ENCODE measurements at places on chromosomes 7 and 10. TPM values are rescaled to one million over a fixed set of nuclear protein-coding genes. Genes with fewer than 3 reads are reported as not detected.

- no peaks in the 10 kb centered on the region for H3K4me1 ChIP-seq
- no peak for DNase-seq
- H3K27me3 ChIP-seq = no peaks in the 10 kb centered on the region
These were observed 40.8 kb downstream of the GRK5 start for GRCh38 chr10:119248184-119248583.

DNA sequence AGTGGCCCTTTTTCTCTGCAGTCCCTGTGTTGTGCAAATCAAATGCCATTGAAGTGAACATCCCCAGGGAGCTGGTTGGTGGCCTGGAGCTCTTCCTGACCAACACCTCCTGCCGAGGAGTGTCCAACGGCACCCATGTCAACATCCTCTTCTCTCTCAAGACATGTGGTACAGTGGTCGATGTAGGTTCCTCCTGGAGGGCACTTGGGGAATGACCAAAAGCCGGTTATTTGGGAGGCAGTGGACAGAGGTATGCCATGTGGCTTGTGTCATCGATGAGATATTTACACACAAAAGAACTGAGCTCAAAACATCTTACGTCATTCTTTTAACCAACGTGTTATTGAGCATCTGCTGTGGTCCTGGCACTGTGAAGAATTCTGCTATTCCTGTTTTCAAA is 19.7 kb downstream of the OIT3 start:
- H3K4me3 ChIP-seq = no peak overlapping the region
- no peak for DNase-seq
- H3K36me3 ChIP-seq = no peaks in the 10 kb centered on the region
- H3K27ac ChIP-seq = no peak overlapping the region
- no peaks in the 10 kb centered on the region for H3K4me1 ChIP-seq
- H3K27me3 ChIP-seq = no peaks in the 10 kb centered on the region

DNA sequence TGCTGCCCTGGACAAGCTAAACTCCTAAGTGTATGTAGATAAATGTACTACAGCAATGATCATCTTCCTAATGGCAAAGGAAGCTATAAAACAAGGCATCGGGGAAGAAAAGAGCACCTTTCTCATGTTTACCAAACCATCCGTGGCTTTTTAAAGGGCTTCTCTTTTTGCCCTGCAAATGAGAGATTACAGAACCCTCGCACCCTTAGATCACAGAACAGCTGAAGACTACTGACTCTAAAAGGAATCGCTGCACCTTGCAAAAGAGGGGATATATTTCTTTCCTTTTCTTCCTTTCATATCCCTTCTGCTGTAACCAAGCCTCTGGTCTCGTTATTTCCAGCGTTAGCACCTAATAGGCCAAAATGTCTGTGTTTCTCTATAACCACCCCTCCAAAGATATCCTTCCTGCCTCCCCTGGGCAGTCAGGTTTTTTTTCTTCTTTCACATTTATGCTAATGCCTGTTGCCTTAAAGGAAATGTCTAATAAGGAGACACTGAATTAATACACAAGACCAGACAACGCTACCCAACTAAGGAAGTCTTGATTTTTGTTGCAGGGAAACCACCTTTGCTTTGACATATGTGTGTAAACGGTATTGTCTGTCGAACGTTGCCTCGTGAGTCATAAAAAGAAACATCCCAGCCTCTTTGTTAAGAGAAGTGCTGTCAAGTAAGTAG is 10.5 kb downstream of the ST8SIA6 start:
- no peak for DNase-seq
- no peaks in the 10 kb centered on the region for H3K36me3 ChIP-seq
- no peak overlapping the region for H3K27ac ChIP-seq

GRCh38 chr10:77001206-77001605 is 636.4 kb downstream of the KCNMA1 start:
- no peaks in the 10 kb centered on the region for H3K4me1 ChIP-seq
- H3K27me3 ChIP-seq = no peaks in the 10 kb centered on the region
- H3K4me3 ChIP-seq = no peak overlapping the region
- DNase-seq = no peak
- no peaks in the 10 kb centered on the region for H3K36me3 ChIP-seq
- no peak overlapping the region for H3K27ac ChIP-seq

- no peak overlapping the region for H3K4me3 ChIP-seq
- H3K36me3 ChIP-seq = no peaks in the 10 kb centered on the region
- no peak overlapping the region for H3K27ac ChIP-seq
These were observed 350.8 kb downstream of the PLXNA4 start for GRCh38 chr7:132225216-132226030.

GRCh38 chr7:151982806-151983205 is 26.6 kb downstream of the GALNTL5 start:
- no peak overlapping the region for H3K4me3 ChIP-seq
- H3K27ac ChIP-seq = no peak overlapping the region
- H3K36me3 ChIP-seq = no peaks in the 10 kb centered on the region
- H3K27me3 ChIP-seq = no peaks in the 10 kb centered on the region

DNA sequence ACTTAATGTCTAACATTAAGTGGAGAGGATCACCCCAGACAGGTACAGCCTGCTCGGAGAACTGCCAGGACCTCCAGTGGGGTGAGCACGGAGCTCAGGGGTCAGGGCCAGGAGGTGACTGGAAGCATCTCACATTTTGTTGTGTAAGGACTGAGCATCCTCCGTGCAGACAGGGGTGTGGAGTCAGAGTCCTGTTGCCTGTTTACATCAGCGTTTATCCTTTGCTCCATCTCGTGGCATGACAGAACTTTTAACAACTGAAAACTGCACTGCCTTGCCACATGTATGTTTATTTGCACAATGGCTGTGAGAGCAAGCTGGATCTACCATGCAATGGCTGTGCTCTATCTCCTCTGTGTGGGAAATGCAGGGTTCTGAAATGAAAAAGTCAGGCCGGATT is 175.4 kb upstream of the AKR1E2 start:
- no peaks in the 10 kb centered on the region for H3K4me1 ChIP-seq
- H3K36me3 ChIP-seq = no peaks in the 10 kb centered on the region
- no peak overlapping the region for H3K4me3 ChIP-seq
- no peaks in the 10 kb centered on the region for H3K27me3 ChIP-seq
- H3K27ac ChIP-seq = no peak overlapping the region

DNA sequence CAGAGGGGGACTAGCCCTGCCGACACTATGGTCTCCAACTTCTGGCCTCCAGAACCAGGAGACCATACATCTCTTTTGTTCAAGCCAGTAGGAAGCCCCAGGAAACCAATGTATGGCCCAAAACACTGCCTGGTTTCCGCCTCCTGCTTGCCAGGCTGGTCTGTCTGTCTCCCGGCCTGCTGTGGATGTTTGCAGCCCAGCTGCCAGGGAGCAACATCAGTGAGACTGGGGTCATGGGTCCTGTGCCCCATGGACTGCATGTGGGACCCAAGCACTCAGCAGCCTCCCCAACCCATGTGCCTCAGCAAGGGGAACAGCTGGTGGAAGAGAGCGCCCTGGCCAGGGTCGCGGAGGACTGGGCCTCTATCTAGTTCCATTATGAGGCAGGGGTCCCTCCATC is 33.4 kb upstream of the NUB1 start:
- no peaks in the 10 kb centered on the region for H3K36me3 ChIP-seq
- no peak overlapping the region for H3K4me3 ChIP-seq
- peaks cover 4% of the 10 kb centered on the region for H3K4me1 ChIP-seq
- no peak for DNase-seq
- no peak overlapping the region for H3K27ac ChIP-seq
- peaks cover 4% of the 10 kb centered on the region for H3K27me3 ChIP-seq

DNA sequence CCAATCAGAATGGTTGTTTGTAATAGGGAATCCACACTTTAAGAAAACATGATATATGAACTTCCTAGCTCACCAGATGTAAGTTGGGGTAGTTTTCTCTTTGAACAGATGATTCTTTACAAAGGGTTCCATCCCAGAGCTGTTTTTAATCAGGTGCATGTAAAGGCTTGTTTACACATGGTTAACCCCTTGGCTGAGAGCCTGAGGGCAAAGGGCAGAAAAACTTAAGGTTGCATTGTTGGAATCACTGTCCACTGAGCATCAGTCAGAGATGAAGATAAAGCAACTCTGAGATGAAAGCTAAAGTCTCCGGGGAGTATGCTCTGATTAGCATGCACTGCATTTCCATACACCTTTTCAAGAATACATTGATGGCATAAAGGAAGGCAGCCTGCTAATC is 518.2 kb downstream of the SORCS3 start:
- no peaks in the 10 kb centered on the region for H3K36me3 ChIP-seq
- no peak overlapping the region for H3K27ac ChIP-seq
- no peak overlapping the region for H3K4me3 ChIP-seq
- no peak for DNase-seq

- H3K27me3 ChIP-seq = no peaks in the 10 kb centered on the region
- H3K4me3 ChIP-seq = peak overlapping the region; percentile 57
- peaks cover 91% of the 10 kb centered on the region for H3K4me1 ChIP-seq
- H3K36me3 ChIP-seq = peaks cover 32% of the 10 kb centered on the region
- DNase-seq = peak; percentile 48
- H3K27ac ChIP-seq = peak overlapping the region; percentile 58
These were observed 7.1 kb downstream of the GATA3 start for GRCh38 chr10:8061274-8062211.

GRCh38 chr7:111756687-111757178 is 194.4 kb upstream of the IMMP2L start:
- no peaks in the 10 kb centered on the region for H3K4me1 ChIP-seq
- H3K36me3 ChIP-seq = no peaks in the 10 kb centered on the region
- H3K27ac ChIP-seq = no peak overlapping the region
- no peaks in the 10 kb centered on the region for H3K27me3 ChIP-seq
- DNase-seq = no peak

The CPA1 gene
- polyA plus RNA-seq = not detected

The ASIC3 gene
- not detected for polyA plus RNA-seq

The SHTN1 gene
- not detected for polyA plus RNA-seq

The RPP30 gene
- polyA plus RNA-seq = 40.3 TPM

The TIAL1 gene
- polyA plus RNA-seq = 15.0 TPM

The CEP55 gene
- polyA plus RNA-seq = 0.97 TPM

All from CD8-positive, alpha-beta memory T cell (primary cell).